ENCODE measurements at places on chromosomes 13 and 19.

DNA sequence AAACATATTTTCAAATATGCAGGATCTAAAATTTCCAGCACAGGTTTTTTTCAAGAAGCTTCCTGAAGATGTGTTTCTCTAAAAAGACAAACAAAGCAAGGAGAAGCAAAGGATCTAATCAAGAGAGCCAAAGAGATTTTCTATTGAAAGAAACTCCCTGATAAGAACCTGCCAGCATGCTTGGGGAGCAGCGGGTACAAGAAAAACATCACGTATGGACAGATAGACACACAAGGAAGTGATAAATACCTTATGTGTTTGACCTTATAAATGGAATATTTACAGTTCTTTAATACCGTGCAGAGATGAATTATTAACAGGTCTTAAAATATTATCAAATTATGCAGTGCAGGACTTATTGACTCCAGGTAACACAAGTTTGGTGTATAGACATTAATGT is 562.1 kb downstream of the DACH1 start:
- no peak for DNase-seq

GRCh38 chr13:69820180-69820579 is 287.4 kb upstream of the ATXN8OS start:
- DNase-seq = no peak

GRCh38 chr19:42514449-42514848 is 13.8 kb downstream of the CEACAM1 start:
- DNase-seq = no peak

- no peak for DNase-seq
Observed at GRCh38 chr13:94683409-94683808, 28.9 kb downstream of the SOX21 start.

DNA sequence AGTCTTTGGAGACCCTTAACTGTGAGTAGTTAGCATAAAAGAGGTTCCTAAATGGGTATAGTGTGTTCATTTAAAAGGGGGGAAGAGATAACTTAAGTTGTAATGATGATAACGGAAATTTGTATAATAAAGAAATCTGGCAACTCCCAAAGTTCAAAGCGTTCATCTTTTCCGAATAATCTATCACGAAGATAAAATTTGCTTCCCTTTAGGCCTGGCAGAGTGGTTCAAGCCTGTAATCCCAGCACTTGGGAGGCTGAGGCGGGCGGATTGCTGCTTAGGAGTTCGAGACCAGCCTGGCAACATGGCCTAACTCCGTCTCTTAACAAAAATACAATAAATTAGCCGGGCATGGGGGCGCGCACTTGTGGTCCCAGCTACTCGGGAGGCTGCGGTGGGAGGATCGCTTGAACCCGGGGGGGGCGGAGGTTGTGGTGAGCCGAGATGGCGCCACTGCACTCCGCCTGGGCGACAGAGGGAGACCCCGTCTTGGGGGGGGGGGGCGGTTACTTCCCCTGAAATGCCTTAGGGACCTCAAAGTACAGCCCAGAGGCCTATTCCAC is 934 bp downstream of the N4BP2L2 start:
- DNase-seq = peak; percentile 9

DNA sequence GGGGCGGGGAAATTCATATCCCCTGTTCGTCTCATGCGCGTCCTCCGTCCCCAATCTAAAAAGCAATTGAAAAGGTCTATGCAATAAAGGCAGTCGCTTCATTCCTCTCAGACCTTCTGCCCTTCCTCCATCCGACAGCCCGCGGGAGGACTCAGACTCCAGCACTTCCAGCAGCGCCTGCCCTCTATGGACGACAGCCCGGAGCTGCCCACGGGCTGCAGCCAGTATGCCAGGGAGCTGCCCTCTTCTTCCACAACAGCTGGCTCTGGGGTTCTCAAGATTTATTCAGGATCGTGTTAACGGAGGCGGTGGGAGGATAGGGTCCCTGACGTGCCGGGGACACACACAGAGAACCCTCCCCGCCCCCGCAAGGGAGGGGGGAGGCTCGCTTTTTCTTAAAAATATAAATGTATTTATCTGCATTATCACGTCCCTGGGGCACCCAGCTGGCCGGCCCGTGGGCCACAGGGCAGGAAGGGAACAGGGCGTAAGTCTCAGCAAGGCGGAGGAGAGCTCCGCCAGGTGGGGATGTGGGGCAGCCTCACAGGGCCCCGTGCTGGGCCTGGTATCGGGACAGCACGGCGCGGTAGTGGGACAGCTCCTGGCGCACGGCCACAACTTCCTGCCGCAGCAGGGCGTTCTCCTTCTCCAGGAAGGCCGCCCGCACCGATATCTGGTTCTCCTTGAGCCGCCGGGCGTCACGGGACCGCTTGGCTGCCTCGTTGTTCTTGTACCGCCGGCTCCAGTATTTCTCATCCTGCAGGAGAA is 6.7 kb downstream of the DBP start:
- DNase-seq = no peak

GRCh38 chr19:12800466-12800770 is 1.2 kb downstream of the PRDX2 start:
- DNase-seq = no peak

GRCh38 chr13:68993154-68993553 is 1114.5 kb upstream of the ATXN8OS start:
- DNase-seq = no peak

- DNase-seq = no peak
Observed at GRCh38 chr13:97414392-97414791, 19.6 kb upstream of the RAP2A start.

DNA sequence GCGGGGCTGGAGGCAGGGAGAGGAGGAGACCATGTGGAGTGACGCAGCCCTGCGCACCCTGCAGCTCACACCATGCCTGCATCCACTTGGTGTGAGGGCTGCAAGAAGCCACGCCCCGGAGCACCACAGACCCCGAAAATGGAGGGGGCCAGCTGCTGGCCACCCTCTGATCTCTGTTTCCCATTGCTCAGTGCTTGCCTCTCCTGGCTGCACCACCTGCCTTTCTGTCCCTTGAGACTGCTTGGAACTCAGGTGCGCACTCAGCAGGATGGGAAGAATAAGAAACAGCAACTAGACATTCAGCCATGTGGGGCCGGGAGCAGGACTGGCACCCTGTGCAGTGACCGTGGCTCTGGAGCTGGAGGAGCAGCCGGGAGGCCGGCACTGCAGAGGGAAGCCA is 64.0 kb downstream of the ANKRD10 start:
- DNase-seq = no peak

DNA sequence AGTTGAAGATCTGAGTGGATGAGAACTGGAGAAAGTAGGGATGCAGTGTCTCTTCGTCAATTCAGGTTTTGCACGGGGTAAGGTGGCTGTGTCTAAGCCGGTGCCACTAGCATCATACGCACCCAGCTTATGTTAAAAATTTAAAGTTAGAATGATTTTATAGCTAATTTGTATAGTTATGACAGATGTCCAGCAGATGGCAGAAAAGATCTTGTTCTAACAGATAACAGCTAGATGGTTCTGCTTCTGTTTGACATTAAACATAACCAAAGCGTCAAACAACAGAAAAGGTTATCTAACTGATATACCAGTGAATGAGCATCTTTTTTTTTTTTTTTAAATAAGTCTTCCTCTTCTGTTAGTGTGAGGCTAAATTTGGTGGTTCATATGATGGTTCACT is 18.8 kb upstream of the EDDM13 start:
- DNase-seq = no peak

DNA sequence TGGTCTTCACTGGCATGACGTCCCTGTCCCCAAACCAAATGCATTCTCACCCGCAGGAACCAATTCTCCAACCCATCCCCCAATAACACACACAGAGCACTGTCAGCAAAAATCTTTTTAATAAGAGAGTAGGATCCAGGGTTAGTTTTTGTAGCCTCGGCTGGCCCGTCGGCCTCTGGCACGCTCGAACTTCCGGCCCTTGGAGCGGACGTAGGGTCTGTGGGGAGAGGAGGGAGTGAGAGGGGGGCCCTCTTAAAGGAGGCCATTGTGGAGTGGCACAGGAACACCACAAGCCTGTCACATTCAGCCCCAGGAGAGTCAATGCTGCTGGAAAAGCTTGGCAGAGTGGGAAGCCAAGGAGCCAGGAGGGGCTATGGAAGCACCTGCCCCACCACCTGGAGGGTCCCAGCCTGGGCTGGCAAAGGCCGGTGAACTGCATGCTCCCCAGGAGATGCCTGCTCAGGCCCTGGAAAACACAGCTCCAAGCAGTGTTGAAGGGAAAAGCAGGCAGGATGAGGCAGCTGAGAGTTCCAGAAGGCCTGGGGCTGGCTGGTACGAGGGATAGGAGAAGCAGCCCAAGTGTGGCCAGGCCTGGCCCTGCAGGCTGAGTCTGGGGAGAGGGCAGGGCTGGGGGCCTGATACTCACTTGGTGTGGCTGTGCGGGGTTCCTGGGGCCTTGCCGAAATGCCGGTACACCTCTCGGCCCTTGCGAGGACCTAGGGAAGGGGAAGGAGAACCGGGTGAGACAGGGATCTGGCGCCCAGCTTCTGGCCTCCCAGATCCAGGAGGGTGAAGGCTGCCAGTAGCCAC is 560 bp upstream of the FAM83E start:
- DNase-seq = no peak

DNA sequence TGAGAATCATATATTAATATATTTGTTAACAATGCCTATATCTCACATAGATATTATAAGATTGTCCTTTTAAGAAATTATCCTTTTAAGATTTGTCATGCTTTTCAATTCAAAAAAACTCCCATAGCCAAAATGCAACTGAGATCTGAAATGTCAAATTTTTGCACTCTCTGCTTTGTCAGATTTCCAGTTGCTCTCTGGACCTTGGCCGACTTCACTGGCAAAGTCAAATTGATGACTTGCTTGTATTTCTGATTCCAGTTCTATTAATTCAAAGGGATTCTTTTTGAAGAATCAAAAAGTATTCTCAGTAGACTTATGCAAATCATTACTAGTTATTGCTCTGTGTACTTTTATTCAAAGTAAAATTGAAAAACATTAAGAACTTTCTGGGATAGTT is 101.2 kb upstream of the SCEL start:
- no peak for DNase-seq

- no peak for DNase-seq
Observed at GRCh38 chr19:13611596-13611995, 105.3 kb upstream of the CACNA1A start.

DNA sequence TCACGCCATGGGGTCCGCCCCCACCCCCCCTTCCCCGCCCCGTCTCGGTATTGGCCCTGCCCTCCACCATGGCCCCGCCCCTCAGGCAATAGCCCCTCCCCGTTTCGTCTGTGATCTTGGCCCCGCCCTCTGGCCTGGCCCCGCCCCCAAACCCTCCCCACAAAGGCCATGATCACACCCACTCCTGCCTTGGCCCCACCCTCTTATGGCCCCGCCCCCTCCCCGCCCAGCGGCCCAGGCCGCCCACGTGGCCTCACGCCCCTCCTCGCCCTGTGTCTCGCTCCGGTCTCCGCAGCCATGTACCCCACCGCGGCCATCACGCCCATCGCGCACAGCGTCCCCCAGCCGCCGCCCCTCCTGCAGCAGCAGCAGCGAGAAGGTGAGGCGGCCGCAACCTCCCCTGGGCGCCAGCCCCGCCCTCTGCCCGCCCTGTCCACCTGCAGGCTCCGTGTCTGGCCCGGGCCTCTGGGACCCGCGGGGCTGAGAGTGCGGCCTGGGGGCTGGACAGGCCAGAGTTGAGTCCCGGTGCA is 61.3 kb downstream of the CELF5 start:
- DNase-seq = peak; percentile 20

DNA sequence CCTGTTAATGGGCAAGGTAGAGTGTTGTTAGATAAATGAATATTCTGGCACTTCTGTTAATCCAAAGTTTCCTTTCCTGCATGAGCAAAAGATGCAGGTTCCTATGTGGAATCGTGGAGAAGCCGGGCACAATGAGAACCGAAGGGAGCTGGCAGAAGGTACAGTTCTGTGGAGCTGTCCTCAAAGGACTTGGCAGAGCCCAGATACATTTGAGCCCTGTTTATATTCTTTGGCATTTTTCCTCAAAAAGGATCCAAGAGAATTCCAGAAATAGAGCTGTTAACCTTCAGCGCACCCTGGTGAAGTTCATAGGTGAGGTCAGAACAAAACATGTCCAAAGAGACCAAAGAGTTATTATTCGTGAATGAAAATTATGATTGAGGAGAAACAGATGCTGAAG is 4.0 kb upstream of the DLEU7 start:
- DNase-seq = no peak

- no peak for DNase-seq
Observed at GRCh38 chr19:461721-462551, 1.1 kb upstream of the SHC2 start.

GRCh38 chr13:52921194-52921593 is 72.8 kb upstream of the PCDH8 start:
- DNase-seq = no peak

- DNase-seq = no peak
Observed at GRCh38 chr13:72004784-72005374, 137.9 kb upstream of the DACH1 start.

DNA sequence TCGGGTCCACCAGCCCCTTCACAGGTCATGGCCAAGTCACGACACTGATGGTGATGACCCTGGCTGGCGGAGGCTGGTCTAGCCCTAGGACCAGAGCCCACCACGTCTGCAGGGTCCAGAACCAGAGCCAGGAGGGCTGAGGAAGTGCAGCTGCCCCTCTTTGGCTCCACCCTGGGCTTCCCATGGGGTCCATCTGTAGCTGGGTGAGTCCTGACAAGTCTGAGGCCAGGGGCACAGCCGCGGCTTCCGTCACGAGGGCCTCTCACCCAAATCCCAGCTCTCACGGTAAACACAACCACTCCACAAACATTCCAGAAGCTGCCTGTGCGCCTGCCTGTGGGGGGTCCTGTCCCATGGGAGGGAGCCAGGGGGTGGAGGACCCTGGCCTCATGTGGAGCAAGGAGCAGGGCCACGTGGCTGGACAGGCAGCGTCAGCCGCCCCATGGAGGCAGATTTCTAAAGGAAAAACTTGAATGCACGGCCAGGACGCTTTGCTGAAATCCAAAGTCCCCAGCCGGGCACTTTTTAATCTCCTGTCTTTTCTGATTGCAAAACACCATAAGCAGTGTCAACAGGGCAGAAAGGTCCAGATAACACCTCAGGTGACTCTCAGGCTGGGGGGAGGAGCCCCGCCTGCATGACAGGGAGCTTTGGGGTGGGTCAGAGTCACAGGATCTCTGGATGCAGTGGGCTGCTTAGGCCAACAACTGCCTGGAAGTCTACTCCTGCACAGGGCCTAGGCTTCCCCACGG is 29.9 kb downstream of the CEBPG start:
- no peak for DNase-seq

DNA sequence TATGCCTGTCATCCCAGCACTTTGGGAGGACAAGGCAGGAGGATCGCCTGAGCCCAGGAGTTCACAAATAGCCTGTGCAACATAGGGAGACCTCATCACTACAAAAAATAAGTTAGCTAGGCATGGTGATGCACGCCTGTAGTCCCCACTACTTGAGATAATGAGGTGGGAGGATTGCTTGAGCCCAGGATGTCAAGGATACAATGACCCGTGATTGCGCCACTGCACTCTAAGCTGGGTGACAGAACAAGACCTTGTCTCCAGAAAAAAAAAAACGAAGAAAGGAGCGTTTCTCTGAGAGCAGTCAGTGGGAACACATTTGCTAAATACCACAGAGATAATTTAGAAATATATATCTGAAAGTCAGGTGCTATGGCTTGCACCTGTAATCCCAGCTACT is 11.9 kb downstream of the CDADC1 start:
- no peak for DNase-seq
